ENCODE measurements at places on chromosomes 4 and X.

GRCh38 chrX:45472968-45473367 lies 272.3 kb upstream of the DIPK2B start:
- no peak for DNase-seq

- DNase-seq, result no peak
Observed at GRCh38 chr4:120399826-120400225, 333.2 kb upstream of the MAD2L1 start.

DNA sequence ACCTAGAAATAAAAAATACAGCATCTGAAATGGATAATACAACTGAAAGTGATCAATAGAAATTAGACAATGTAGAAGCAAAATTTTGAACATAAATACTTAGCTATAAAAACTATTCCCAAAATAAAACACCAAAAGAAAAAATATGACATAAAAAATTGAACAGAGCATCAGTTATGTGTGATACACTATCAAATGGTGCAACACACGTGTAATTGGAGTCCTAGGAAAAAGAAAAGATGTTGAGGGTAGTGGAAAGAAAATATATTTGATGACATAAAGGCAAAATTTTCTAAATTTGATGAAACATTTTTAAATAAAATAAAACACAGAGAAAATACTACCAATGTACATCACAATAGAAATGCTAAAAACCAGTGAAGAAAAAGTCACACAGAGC lies 63.1 kb downstream of the NPY2R start:
- no peak for DNase-seq

- DNase-seq, result no peak
Observed at GRCh38 chrX:65837875-65838549, 170.6 kb downstream of the MSN start.

- DNase-seq, result no peak
Observed at GRCh38 chr4:61605984-61606383, 405.9 kb downstream of the ADGRL3 start.

- no peak for DNase-seq
Observed at GRCh38 chr4:29151584-29151983, 1568.6 kb upstream of the PCDH7 start.

- DNase-seq, result no peak
Observed at GRCh38 chr4:172740434-172740833, 428.2 kb upstream of the GALNT7 start.

GRCh38 chr4:23476515-23477090 lies 413.2 kb downstream of the PPARGC1A start:
- no peak for DNase-seq

GRCh38 chr4:140790765-140791164 lies 34.6 kb upstream of the TBC1D9 start:
- DNase-seq, result no peak

DNA sequence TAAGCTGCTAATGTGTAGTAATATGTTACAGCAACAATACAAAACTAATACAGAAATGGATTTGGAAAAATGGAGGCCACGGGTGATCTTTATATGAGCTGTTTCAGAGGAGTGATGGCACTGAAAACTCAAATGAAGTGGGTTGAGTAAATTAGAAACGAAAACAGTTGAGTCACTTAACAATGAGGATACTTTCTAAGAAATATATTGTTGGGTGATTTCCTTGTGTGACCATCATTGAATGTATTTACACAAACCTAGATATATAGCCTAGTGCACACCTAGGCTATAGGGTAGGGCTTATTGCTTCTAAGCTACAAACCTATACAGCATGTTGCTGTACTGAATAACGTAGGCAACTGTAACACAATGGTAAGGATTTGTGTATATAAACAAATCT lies 30.5 kb upstream of the DHX15 start:
- DNase-seq, result no peak

DNA sequence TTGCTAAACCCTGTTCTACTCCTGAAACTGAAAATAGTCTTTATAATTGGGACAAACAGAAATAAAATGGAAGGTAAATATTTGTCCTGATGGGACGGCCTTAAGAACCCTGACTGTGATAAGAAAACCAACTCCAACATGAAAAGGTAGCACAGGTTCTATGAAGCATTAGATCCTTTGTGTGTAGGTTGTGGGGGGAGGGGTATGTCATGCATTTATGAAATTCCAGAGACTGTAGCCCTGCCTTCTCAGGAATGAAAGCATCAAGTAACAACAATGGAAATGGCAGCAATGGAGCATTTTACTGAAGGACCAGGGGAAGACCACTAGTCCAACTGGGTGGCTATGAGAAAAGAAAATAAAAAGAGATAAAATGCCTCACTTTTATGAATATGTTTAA lies 23.9 kb downstream of the CXXC4 start:
- no peak for DNase-seq

GRCh38 chr4:185101354-185101890 lies 41.6 kb upstream of the SLC25A4 start:
- DNase-seq, result peak; percentile 27

DNA sequence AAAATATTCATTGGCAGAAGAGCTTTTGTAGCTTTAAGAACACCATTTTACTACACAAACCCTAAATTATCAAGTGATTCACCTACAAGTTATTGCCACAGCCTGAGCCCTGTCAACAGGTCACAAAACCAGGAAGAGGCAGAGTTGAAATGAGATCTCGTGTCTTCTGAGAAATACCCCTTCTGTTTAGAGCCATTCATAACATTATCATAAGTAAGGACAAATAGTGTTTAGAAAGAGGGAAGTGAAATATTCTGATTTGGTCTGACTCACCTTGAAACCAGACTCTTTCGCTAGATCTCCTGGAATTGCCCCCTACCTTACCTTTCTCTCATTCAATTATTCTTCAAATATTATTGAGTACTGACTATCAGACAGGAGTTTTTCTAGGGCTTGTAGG lies 5.9 kb downstream of the ETDB start:
- no peak for DNase-seq

- no peak for DNase-seq
Observed at GRCh38 chr4:124907881-124908280, 195.3 kb upstream of the ANKRD50 start.

GRCh38 chr4:33052241-33052640 lies 2332.1 kb downstream of the PCDH7 start:
- DNase-seq, result no peak

DNA sequence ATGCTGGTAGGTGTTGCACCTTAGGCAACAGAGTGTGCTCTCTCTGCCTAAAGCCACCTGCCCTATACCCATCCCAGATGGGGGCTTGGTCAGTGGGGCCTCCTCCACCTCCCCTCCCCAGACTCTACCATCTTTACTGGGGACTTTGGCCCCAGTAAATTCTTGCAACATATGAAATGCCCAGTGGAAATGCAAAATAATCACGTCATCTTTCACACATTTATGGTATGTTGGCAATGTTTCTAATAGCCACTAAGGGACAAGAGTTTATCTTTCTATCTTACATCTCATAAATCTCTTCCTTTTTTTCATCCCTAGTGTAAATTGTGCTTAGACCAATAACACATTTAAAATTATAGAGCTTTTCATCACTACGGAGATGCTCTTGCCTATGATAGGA lies 103.0 kb upstream of the MAML3 start:
- DNase-seq, result no peak

DNA sequence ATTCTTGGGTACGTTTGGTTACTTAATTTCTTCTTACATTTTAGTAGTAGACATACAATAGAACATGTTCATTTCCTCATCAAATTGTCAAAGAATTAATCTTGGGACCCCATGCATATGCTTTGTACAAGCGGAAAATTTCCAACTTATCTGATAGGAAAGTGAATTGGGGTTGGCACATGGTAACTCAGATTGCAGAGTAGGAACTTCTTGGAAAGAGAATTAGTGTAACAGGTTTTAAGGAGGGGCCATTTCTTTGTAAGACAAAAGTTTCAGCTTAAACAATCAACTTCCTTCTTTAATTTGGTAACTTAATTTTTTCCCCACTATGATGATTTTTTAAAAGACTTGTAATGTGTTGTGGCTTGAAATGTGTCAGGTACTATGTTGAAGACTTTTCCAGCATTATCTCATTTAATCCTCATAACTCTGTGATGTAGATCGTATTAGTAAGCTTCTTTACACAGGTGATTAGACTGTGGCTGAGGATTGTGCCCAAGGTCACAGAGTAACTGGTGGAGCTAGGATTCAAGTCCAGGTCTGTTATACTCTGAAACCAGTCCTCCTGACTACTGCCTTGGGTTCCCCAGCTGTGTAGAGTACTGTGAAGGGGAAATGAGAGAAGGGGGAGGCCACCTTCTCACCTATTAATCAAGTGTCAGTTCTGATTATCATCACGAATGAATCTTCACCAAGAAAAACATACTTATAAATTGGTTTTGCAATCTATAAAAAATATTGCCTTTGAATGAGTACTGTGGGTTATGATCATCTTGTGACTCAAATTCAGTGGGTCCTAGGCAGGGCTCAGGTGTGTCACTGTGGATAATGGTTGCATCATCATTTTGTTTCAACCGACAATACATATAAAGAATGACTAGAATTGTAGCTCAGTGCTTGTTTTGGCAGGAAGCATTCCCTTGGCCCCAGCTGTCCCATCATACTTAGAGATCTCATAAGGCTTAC lies 4.3 kb downstream of the GK start:
- DNase-seq, result no peak

DNA sequence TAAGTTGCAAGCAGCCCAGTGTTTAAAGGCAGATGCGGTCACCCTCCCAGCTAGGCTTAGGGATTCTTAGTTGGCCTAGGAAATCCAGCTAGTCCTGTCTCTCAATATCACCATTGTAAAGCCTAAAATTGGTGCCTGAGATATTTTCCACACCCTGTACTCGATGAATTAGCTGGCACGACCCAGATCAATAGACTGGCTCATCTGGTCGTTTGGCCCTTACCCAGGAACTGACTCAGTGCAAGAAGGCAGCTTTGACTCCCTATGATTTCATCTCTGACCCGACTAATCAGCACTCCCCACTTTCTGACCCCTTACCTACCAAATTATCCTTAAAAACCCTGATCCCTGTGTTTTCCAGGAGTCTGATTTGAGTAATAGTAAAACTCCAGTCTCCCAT lies 384.9 kb upstream of the SLC7A11 start:
- DNase-seq, result no peak

GRCh38 chrX:68694435-68695205 lies 47.2 kb downstream of the STARD8 start:
- DNase-seq, result no peak

DNA sequence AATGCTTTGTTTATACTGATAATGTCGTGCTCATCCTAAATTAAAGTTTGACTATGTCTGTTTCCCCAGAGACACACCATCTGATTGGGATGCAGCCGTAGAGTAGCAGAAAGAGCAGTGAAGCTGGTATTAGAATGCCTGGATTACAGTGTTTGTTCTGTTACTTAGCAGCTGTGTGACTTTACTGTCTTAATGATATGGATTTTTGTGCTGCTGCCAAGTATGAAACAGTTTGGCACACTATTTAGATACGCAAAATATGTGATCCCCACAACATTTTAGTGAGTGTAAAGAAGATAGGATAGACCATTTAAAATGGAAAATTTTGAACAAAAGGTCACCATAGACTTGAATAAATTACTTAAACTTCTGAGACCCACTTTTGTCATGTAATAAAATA lies 1.2 kb upstream of the CHIC1 start:
- no peak for DNase-seq

DNA sequence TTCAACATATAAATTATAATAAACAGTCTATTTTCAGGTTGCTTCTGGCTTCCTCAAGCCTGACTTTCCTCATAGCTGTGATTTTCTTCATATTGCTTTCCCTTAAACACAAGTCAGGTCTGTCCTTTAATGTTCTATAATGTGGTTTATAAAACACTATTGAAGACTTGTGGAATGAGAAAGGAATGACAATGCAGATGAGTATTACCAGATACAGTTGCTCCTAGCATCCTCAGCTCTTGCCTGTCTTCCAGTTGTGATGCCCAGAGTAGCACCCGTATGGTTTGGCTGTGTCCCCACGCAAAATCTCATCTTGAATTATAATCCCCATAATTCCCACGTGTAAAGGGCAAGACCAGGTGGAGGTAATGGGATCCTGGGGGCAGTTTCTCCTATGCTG lies 265.7 kb upstream of the BOD1L1 start:
- no peak for DNase-seq

- no peak for DNase-seq
Observed at GRCh38 chrX:107632346-107632745, 4.0 kb downstream of the PRPS1 start.

DNA sequence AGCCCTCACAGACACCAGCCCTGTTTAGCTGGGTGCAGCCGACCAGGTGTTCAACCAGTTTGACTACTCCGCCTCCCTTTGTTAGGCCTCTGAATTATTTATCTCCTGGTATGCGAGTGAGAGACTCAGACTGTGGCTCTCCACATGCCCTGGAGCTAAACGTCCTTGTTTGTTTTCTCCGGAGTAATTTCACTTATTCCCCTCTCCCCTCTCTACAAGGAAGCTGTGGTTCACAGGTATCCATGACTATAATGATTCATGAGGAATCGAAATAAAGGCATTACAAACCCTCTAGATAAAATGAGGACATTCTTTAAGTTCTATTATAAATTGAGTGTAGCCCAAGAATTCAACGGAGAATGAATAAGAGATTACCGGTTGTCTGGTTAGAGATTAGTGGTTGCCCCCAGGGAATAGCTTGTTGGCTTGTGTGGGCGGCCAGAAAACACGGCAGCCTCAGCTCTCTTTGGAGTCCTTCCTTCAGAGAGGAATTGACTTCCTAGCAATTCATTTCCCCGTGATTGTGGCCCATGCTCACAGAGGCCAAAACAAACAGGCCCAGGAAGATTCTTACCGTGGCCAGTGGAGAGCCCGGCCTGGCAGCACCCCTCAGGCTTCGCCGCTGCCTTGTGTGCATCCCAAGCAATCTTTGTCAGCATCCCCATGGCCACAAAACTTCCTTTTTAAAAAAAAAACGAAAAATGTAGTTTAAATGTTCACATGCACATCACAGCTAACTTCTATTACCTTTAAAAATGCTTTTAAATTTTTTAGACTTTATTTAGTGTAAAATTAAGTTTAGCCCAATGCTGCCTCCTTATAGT lies 60.2 kb upstream of the CBR4 start:
- DNase-seq, result peak; percentile 88

- DNase-seq, result peak; percentile 50
Observed at GRCh38 chr4:78131403-78131802, 74.3 kb downstream of the FRAS1 start.

DNA sequence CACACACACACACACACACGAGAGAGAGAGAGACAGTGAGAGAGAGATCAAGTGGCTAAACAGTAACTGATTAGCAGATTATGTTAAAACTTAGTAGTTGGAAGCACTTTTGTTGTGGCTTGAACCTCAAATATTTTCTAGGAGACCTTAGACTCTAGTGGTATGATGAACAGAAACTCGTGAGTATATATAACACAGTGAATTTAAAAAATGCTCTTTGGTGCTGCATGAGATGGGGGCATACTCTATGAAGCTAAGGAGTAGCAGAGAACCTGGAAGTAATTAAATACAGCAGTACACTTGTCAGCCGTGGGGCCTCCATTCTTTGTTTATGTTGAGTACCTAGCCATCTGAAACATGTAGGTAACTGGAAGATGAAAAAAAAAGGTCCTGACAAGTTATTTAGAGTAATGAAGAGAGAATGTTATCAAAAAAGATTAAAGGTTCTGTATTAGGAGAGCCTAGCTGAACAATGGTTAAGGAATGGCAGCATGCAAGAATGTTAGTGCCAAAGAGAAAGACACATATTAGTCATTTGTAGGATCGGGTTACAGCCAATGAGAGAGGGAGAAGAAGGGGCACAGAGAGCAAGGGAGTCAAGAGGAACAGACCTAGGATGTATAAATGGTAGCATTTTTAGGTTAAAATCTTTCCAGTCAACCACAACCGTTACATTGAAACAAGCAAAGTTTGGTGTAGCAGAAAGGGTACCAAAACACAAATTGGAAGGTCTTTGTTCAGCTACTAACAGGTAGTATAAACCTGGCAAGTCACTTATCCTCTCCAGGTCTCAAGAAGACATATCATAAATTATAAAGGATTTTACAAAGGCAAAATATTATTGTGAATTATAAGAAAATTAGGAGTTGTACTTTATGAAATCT lies 316.7 kb upstream of the DIPK2B start:
- DNase-seq, result peak; percentile 63
